Lower leg skin (tissue), 4 donors: ENCODE measurements at places on chromosomes 11 and 22. TPM values are rescaled to one million over a fixed set of nuclear protein-coding genes. Genes with fewer than 3 reads are reported as not detected.

DNA sequence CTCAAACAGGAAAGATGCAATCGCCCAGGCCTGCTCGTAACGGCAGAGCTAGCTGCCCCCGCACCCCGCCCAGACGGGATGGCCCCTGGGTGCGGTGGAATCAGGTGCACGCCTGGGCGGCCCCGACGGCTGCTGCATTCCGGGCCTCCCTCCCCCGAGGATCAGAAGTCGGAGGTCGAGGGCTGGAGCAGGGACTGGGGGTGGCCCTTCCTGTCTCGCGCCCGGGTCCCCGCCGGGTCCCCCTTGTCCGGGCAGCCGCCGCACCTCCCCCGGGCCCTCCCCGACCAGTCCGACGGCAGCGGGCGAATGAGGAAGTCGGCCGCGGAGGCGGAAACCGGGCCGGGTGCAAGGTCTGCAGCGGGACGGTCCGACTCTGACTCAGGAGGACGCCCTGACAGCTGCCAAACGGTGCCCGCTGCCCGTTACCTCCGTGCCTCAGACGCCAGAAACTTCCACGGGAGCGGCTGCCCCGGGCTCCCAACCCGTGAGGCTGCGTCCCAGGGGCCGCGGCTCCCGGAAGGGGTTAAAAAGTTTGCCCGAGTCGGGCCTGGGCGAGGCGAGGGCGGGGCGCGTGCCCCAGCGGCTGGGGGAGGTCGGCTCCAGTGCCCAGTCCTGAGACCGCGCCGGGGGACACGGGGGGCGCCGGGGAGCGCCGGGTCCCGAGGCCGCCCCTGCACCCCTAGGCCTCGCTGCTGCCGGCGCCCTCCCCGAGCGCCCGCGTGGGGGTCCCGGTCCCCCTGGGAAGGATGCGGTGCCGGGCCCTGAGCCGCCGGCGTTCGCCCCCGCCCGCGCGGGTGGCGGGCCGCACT, 663 bp downstream of the MYH9 start:
- peak; percentile 58 for DNase-seq

Gene CTSW
- 0.29 TPM for total RNA-seq

Gene AIFM3
- 3.7 TPM for total RNA-seq

Gene HORMAD2
- total RNA-seq: not detected

DNA sequence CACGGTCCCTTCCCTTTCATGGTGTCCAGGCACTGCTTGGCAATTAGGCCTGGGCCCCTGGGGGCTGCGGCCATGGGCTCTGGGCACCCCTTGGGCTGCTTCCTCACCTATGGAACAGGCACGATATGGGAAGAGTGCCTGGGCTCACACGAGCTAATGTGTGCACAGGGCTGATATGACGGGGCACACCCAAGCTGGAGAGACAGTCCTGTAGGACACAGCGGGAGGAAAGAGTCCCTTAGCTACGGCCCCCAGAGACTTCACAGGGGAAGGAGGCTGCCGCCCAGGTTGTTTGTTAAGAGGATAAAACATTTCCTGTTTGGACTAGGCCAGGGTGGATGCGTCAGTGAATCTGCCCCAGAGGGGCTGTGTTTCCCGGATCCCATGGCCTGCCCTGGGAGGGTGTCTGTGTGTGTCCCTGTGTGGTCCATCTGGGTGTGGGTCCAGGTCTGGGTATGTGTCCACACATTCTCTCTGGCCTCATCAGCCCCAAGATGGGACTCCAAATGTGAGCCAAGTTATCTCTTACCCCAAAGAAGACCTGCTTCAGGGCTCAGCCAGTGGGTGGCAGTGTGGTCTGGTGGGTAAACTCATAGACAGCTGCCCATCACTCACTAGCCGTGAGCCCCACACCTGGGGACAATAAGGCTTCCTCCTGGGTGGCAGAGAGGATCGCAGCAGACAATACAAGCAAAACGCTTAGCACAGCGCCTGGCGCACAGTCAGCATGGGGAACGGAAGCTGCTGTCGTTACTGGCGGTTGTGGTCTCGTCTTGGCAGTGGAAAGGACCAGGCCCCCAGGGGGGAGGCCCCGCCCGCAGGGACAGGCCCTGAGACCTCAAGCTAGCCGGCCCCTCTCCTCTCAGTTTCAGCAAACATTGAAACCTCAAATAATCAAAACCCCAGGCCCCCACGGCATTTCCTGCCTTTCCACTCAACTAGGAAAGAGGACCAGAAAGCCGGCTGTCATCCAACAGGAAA, 3.2 kb upstream of the EMID1 start:
- no peak for DNase-seq

Gene TBX10
- total RNA-seq: not detected
